HFFc6 (cell line): ENCODE measurements at places on chromosomes 1 and 21.
A peak's percentile ranks its signal among the peaks of the same experiment; 100 is the strongest.

- no peaks in the 10 kb centered on the region for H3K4me1 ChIP-seq
- H3K27me3 ChIP-seq: no peaks in the 10 kb centered on the region; the same call in 1 of the 2 replicates
- DNase-seq: no peak
- H3K36me3 ChIP-seq: no peaks in the 10 kb centered on the region
Observed at GRCh38 chr1:236480758-236481436, 42.9 kb upstream of the LGALS8 start.

DNA sequence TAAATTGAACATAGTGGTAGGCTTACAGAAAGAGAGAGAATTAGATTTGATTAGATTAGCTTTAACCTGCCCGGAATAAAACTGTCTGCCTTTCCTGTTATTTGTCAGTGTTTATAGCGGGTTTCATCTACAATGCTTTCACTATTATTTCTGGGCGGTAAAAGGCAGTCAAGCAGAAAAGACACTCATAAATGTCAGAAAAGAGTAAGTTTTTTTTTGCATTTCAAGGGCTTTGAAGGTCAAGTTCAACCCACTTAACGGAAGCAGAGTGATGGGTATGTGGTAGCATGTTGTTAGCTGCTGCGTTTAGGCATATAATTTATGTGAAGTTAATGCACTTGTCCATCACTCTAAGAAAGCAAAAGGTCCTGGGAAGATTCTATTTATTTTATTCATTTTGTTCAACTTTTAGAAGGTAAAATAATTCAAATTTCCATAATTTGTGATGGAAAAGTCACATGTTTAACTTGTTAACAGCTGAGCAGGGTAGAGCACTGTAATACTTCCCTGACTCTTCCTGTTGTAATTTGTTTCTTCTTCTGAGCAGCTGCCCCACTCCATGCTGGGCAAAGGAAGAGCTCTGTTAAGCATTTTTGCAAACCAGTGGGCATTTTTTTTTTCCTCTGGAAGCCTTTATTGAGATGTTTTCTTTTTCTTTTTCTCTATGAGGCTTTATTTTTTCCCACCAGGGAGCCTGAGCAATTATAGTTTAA, 220.1 kb downstream of the ST6GALNAC3 start:
- no peak overlapping the region for H3K4me3 ChIP-seq
- no peak overlapping the region for H3K27ac ChIP-seq
- DNase-seq: no peak
- H3K27me3 ChIP-seq: no peaks in the 10 kb centered on the region
- H3K36me3 ChIP-seq: no peaks in the 10 kb centered on the region
- H3K4me1 ChIP-seq: no peaks in the 10 kb centered on the region

DNA sequence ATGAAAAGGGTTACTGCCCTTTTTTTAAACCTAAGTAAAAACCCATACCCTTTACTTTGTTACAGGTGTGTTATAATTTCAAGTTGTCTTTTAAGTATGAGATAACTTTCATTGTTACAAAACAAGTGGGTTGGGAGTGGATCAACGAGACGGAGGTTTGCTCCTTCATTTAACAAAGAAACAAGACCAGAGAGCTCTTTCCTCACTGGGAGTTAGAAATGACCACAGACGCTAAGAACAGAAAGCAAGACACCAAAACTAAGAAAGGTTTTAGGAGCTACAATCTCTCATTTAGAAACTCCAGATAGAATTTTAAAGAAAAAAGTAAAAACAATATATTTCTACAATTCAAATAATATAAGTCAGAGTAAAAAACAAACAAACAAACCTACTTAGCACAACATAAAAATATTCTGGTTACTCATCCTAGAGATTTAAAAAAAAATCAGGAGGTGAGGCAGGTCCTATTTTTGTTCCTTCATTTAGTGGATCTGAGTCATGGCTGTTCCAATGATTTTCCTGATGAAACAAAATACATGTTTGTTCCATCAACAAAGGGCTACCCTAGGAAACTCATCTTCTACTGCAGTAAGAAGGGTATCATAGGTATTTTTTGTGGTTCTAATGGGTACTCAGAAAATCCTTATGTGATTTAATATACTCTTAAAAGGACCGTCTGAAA, 33.0 kb downstream of the APP start:
- peaks cover 58% of the 10 kb centered on the region for H3K4me1 ChIP-seq
- H3K27me3 ChIP-seq: no peaks in the 10 kb centered on the region
- H3K4me3 ChIP-seq: no peak overlapping the region
- peak overlapping the region; percentile 42 for H3K27ac ChIP-seq

DNA sequence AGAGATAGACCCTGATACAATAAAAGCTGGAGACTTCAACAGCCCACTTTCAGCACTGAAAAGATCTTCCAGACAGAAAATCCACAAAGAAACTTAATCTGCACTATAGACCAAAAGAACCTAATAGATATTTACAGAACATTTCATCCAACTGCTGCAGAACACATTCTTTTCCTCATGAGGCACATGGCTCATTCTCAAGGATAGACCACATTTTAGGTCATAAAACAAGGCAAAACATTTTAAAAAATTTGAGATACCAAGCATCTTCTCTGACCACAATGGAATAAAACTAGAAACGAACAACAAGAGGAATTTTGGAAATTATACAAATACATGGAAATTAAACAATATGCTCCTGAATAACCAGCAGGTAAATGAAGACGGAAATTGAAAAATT, 15.0 kb upstream of the IL20 start:
- H3K4me1 ChIP-seq: peaks cover 7% of the 10 kb centered on the region
- H3K36me3 ChIP-seq: peaks cover 11% of the 10 kb centered on the region; the same call in 1 of the 2 replicates
- no peak overlapping the region for H3K27ac ChIP-seq

GRCh38 chr1:71733121-71733520, 549.2 kb downstream of the NEGR1 start:
- H3K36me3 ChIP-seq: no peaks in the 10 kb centered on the region
- no peaks in the 10 kb centered on the region for H3K4me1 ChIP-seq
- H3K27ac ChIP-seq: no peak overlapping the region

DNA sequence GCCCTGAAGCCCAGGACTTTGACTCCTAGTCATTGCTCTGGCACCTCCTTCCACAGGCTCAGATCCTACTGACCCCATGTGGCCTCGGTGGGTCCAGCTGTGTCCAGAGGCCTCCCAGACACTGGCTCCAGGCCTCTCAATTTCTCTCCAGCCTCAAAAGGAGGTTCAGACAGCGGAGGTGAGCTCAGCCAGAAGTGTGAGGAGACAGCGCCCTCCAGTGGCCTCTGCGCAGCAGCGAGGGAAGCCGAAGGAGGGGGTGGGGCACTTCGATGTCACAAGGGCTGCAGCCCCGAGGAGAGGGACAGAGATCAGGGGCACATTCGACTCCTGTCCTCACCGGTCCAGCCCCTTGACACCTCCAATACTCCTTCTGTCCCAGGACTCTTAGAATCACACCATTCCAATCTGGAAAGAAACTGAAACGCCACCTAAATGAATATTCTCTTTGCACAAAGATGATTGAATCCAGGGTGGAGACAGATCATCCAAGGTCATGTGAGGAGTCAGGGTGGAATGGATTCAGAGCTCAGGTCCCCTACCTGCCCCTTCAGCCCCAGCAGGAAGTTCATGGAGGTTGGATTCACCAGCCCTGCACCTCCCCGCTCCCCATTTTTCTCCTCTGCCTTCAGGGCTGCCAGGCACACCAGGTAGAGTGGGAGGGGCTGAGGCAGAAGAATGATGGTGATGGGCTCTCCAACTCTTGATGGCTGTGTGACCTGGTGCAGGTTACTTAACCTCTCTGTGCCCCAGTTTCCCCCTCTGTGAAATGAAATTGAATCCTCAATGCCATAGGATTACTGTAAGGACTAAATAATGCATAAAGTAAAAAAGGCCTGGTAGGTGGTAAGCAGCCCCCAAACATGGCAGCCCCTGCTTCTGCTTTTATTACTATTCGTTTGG, 34.8 kb upstream of the ZBTB40 start:
- no peak overlapping the region for H3K27ac ChIP-seq
- H3K4me1 ChIP-seq: peaks cover 38% of the 10 kb centered on the region
- peak overlapping the region; percentile 52; the same call in 1 of the 2 replicates for H3K4me3 ChIP-seq
- DNase-seq: peak; percentile 52

DNA sequence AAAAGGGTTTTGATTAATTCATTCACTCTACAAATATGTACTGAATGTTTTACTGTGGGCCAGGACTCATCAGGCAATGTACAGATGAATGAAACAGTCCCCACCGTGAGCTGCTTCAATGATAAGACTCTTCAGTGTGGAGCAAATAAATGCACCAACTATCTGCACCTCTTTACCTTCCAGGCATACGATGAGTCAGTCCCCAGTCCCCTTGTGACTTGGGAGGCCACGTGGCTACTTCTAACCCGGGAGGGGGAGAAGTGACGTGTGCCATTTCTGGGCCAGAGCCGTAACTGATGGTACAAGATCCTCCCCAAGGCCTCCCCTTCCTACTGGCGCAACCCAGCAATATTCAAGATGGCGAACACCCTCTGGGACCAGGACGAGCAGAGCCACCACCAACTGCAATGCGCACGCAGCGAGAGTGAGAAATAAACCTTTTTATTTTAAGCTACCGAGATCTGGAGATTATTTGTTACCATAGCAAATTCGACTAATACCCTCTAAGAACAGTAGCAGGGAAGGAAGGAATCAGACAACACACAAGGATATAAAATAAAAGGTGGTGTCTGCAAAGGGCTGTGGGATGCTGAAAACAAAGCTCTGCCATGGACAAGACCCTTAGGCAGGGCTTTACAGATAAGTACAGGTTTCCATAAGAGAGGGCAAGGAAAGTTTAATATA, 74.5 kb downstream of the NPHP4 start:
- no peaks in the 10 kb centered on the region for H3K36me3 ChIP-seq
- peaks cover 14% of the 10 kb centered on the region for H3K4me1 ChIP-seq
- DNase-seq: no peak
- no peak overlapping the region for H3K27ac ChIP-seq
- no peak overlapping the region for H3K4me3 ChIP-seq

- no peak for DNase-seq
- peaks cover 2% of the 10 kb centered on the region for H3K27me3 ChIP-seq
- no peaks in the 10 kb centered on the region for H3K4me1 ChIP-seq
- no peak overlapping the region for H3K27ac ChIP-seq
- H3K36me3 ChIP-seq: no peaks in the 10 kb centered on the region
Observed at GRCh38 chr1:99365141-99365540, 100.8 kb downstream of the PLPPR4 start.

DNA sequence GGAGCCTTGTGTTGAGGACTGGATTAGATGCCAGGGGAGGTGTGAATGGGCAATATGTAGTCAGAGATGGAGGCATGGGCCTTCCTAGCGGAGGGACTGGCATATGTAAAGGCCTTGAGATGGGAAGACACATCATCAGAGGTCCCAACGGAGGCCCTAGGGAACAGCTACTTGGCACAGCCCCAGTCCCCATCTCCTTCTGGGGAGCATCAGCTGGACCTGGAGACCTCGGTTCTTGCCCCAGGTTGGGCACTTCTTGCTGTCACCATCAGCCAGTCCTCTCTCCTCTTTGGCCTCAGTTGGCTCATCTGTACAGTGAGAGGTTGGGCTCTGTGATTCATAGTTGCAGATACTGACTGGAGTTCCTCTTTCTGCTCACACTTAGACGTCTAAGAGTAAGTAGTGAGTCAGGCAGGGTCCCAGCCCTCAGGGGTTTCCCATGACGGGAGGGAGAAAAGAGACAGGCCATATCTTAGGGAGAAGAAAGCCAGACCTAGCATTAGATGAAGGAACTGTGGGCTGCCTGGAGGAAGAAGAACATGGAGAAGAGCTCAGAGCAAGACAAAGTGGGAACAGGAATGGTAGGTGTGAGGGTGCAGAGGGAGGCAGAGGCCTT, 3.4 kb upstream of the MARCKSL1 start:
- H3K4me3 ChIP-seq: no peak overlapping the region
- peaks cover 4% of the 10 kb centered on the region for H3K27me3 ChIP-seq
- H3K27ac ChIP-seq: no peak overlapping the region
- peak; percentile 54 for DNase-seq

- H3K4me3 ChIP-seq: 0 out of 2 replicates have a peak overlapping the region, but pooled peaks have one; percentile 9
- DNase-seq: no peak
- H3K36me3 ChIP-seq: no peaks in the 10 kb centered on the region
Observed at GRCh38 chr1:902802-903201, 20.9 kb upstream of the SAMD11 start.
